RCC 7860 (cell line): ENCODE measurements at places on chromosomes 12 and 14.

DNA sequence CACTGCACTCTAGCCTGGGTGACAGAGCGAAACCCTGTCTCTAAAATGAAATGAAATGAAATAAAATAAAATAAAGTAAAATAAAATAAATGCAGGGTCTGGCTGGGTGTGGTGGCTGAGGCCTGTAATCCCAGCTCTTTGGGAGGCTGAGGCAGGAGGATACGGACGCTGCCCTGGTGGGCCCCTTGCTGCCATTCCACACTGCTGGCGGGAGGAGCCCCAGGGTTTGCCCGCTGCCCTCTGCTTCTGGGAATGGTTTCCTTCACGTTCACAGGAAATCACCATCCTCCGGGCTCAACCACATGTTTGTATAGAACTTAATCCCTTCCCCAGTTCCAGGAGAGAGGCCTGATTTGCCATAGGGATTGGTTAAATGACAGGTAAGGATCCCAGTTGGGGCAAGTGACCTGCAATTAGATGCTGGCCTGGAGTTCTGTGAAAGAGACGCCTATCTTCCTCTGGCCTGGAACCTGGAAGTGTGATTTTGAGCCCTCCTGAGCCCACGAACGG is 29.3 kb downstream of the CALM1 start:
- no peak for DNase-seq

DNA sequence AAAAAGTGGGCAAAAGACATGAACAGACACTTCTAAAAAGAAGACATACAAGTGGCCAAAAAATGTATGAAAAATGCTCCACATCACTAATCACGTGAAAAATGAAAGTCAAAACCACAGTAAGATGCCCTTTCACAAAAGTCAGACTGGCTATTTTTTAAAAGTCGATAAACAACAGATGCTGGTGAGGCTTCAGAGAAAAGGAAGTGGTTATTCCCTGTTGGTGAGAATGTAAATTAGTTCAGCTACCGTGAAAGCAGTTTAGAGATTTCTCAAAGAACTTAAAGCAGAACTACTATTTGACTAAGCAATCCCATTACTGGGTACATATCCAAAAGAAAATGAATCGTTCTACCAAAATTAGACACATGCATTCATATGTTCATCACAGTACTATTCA is 237.0 kb downstream of the KIF21A start:
- no peak for DNase-seq

GRCh38 chr12:58415716-58416115 is 474.3 kb downstream of the ATP23 start:
- no peak for DNase-seq

GRCh38 chr12:15393037-15393436 is 70.7 kb downstream of the PTPRO start:
- peak; percentile 74 for DNase-seq

DNA sequence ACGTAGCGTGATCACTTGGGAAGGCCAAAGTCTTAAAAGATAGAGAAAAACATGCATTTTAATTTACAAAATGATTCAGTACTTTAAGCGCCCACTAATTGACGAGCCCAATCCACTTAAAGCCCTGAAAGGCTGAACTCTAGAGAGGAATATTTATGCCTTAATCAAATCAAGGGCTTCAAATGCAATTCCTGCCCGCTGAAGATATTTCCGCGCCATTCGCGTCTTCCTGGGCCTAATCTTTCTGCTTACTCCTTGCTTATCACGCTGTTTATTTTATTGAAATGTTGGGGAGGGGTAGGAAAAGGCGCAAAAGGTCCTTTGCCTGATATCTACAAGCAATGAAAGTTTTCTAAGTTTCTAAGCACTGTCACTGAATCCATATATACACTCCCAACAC is 4.0 kb downstream of the TBX3 start:
- DNase-seq: no peak

DNA sequence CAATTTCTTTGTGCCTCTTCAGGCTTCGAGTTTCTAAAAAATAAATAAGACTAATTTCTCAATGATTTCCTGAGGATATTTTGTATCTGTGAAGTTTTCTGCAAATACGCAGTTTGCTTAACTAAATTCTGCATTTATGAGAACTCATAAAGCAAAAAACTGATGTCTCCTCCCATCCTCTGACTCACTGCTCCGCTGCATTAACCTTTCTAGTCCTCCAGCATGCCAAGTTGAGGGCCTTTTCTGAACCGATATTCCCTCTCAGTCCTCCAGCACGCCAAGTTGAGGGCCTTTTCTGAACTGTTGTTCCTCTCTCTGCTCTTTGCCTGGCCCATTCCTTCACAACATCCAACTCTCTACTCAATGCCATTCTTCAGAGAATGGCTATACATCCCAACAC is 3.2 kb downstream of the IPO8 start:
- no peak for DNase-seq

DNA sequence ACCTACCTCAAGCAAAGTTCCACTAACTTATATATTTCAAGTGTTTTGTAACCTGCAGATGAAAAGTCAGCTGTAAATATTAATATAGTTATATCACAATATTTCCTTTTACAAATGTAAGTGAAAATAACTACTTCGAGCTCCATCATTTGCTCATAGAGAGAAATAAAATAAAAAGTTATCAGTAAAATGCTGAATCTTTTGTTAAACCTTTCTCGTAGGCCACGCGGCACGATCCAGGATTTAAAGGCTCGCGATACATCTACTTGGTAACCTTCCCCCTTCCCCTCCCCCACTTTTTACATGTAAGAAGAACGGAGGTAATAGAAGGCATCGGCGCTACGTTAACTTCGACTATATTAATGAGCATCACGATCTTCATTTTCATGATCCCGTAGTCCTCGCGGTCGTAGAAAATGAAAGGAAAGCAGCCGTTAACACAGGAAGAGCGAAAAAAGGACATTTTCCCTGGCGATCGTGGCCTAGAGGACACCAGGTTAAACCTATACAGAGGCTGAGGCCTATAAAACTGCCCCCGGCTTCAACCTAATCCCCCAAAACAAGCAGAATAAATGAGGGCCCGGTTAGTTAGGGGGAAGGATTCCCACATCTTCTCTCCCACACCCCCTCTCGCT is 508 bp downstream of the HNRNPC start:
- DNase-seq: peak; percentile 19

GRCh38 chr14:70032447-70032846 is 153.2 kb downstream of the SMOC1 start:
- no peak for DNase-seq

DNA sequence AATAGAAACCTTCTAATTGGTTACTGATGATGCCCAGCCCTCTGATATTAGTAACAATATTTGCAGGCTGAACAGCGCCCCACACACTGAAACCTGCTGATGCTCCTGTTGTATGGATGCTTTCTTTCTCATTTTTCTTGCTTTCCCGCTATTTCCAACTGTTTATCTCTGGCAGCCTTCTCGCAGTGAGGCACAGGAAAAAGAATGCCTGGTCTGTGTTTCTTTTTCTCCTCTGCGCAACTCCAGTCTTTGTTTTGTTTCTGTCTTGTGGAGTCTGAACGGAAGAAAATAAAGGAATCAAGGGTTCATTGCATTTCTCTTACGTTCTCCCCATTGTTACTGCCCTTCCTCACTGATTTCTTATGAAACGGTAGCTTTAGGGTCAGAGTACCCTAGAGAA is 451.2 kb downstream of the EGLN3 start:
- no peak for DNase-seq

DNA sequence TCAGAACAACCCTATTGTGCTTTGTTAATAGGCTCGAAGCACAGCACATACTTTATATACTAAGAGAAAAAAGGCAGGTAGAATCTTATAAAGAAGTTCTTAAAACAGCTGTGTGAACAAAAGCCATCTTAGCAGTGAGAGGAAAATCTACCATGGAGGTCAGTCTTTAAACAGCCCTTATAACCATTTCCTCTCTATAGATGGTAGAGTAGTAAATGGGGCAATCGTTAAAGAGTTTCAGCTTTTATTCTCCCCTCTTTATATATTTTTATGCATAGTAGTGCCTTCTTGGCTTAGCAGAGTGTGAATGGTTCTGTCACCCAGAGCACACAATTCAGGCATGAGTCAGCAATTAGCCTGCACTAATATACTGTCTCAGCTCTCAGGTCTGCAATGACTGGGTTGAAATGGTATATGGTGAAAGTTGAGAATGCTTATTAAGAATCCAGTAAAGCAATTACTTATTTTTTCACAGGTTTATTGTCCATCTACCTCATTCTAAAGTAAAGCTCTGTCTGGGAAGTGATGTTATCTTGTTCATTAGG is 305.0 kb downstream of the NELL2 start:
- DNase-seq: no peak

GRCh38 chr12:115481141-115481540 is 796.4 kb downstream of the MED13L start:
- DNase-seq: no peak

DNA sequence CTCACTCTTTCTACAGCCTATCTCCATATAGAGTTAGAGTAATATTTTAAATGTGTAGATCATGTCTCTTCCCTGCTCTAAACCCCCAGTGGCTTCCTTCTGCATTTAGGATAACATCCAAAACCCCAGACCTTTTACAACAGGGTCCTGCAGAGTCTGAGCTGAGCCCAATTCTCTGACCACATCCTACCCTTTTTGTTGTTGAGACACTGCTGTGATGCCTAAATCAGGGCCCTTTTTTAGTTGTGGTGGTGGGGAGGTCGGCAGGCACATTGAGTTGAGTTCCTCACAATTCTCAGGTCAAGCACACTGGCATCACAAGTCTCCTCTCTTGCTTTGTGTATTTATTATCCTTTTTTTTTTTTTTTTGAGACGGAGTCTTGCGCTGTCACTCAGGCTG is 1.8 kb upstream of the DDX47 start:
- DNase-seq: no peak

DNA sequence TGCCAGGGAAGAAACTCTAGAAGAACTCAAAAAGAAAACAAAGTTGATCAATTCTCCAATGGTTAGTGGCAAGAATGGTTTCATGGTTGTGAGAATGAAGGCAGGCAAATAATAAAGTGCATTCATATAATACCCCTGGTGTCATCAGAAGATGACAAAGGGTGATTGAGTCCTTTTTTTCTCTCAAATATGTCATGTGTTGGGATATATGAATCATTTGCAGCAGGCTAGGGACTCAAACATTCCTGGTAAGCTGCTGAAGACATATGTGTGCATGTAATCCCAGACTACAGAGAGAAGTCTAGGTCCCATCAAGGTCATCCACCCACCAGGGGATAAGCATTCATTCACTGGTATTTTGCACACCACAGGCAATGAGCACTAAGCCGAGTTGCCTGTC is 82.4 kb upstream of the MYF6 start:
- DNase-seq: no peak

DNA sequence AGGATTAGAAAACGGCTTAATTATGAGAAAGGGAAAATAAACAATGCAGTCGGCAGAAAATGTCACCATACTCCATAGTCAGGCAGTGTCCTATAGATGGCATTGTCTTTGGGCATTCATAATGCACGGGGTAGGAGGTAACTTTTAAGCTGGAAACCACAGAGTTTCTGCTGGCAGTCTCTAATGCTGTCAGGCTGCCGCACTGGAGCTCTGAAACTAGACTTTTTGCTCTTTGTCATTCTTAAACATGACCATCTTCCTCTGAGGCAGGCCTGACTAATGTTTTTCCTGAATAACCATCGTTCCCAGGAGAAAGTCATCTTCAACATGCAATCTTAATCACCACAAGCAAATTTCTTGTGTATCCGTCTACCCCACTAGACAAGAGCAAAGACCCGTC is 108.8 kb downstream of the ETNK1 start:
- DNase-seq: peak; percentile 37

GRCh38 chr14:106417224-106418049 is 891.1 kb downstream of the TMEM121 start:
- DNase-seq: no peak

DNA sequence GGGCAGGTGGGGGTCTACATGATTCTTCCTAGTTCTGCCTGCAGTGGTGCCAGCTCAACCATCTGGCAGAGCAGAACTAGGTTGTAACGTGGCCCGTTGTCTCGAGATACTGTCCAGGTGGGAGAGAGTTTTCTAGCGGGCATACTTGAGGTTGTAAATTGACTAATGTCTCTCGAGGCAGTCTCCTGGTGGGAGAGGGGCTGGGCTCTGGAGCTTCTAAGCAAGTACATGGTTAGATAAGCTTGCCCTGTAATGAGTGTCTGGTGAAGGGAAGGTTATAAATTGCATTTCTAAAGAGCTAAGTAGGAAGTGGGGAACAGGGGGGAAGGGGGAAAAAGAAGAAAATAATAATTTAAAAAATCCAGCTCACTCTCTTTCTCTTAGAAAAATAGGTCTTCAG is 18.1 kb downstream of the BDKRB1 start:
- no peak for DNase-seq

GRCh38 chr12:111431772-111432171 is 26.0 kb downstream of the SH2B3 start:
- DNase-seq: no peak

DNA sequence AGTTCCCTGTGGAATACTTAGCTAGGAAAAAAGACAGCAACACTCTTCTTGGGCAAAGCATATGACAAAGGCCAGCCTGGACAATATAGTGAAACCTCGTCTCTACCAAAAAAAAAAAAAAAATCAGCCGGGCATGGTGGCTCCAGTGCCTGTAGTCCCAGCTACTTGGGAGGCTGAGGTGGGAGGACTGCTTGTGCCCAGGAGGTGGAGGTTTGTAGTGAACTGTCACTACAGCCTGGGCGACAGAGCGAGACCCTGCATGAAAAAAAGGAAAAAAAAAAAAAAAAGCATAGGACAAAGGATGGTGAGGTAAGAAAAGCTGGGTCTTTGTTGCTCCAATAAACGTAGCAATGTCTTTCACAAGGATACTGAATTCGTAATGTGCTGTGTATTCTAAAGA is 1.1 kb downstream of the TXNDC16 start:
- no peak for DNase-seq

- DNase-seq: no peak
These were observed 64.2 kb upstream of the PYGL start for GRCh38 chr14:51008446-51008845.

DNA sequence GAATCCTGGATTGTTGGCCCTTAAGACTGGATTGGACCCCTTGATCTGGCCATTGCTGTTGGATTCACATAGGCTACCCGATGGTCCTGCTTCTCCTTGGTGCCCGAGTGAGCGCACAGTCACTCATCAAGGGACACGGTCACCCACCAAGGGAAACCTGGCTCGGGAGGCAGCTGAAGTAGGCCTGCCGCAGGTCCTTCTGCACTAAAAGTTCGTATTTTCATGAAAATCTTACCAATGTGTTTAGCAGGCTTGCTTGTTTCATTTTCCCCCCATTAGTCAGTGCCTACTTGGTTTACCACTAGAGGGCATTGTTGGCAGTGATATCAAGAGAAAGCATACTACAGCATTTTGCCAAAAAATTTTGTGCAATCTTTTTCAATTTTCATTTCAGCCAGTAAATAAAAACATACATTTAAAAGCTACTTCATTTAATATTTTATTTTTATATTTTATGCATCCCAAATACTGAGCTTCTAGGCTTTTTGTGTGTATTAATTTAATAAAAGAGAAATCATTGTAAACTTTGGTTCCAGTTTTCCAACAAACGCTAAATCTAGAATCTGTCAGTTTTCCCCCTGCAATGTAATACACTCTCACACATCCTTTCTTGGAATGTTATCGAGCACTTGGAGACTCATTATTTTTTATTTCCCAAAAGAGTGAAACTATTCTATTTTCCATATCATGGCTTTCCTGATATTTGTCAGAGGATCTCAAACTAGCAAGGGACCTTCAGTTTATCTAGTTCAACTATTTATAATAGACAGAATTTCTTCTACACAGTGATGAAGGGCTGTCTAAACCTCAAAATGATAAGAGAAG is 116.7 kb downstream of the LMNTD1 start:
- DNase-seq: peak; percentile 48

- DNase-seq: no peak
These were observed 32.5 kb upstream of the NUAK1 start for GRCh38 chr12:106171117-106171750.

- DNase-seq: no peak
These were observed 454.1 kb upstream of the FLRT2 start for GRCh38 chr14:85075694-85076476.
